NCI-H82 (cell line): ENCODE measurements at places on chromosomes 12 and 14.
A peak's percentile ranks its signal among the peaks of the same experiment; 100 is the strongest.

- peak; percentile 58 for DNase-seq
Observed at GRCh38 chr12:68206446-68206845, 19.2 kb downstream of the IL26 start.

- no peak for DNase-seq
Observed at GRCh38 chr14:95489214-95490137, 27.0 kb downstream of the SYNE3 start.

GRCh38 chr12:97797473-97797872 is 334.9 kb downstream of the RMST start:
- no peak for DNase-seq

DNA sequence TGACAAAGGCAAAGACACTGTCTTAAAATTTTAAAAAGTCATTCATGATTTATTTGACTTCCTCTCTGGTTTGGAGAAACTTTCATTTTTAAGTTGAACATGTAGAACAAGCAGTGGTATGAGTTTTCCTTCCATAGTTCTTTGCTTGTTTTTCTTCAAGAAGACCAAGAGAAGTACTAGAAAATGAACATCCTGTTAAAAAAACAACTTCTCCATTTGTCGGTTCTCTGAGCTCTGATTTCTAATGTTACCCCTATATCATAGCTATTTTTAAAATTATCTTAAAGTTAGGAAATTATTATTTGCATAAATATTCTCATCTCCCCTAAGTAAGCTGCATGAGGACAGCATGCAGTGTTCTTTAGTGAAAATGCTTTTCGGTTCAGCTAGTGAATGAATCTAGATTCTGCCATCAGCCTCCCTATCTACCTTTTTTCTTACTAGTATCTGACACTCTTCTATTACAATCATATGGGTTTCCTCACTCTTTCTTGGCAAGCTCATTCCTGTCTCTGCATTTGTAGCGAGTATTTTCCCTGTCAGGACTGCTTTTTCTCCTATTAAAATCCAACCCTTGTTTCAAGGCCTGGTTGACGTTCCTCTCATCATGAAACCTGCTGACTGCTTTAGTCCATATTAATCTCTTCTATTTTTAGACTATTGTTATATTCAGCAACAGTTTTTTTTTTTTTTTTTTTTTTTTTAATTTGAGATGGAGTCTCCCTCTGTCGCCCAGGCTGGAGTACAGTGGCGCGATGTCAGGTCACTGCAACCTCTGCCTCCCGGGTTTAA is 15.8 kb downstream of the DIP2B start:
- no peak for DNase-seq

DNA sequence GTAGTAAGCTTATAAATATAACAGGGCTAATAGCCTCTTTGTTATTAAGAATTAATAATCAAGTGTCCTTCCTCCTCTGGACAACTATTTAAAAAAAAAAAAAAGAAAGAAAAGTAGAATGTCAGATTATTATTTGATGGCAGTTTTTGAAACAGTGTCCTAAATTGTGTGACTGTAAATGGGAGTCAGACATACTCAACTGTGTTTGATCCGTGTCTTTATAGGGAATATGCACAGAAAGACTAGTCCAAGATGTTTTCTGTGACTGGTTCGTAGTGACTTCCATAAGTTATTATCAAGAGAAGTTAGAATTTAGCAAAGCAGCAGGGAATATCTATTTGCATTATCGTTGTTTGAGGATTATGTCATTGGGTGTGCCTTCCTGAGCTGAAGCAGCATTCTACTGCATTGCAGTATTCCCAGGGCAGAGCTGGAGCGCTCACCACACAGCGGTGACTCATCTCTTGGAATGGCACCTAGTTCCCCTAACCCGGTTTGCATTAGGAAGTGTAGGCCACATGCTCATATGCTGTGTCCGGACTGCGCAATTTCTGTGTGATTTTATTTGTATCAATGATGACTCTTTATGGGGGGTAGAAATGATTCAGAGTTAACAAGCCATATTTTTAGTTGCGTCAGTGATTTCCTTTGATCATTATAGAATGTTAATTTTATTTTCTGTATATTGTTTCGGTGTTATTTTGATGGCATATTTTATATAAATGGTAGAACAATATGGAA is 7.9 kb downstream of the DYNC1H1 start:
- DNase-seq = no peak

GRCh38 chr14:33567023-33567728 is 383.7 kb downstream of the EGLN3 start:
- no peak for DNase-seq

DNA sequence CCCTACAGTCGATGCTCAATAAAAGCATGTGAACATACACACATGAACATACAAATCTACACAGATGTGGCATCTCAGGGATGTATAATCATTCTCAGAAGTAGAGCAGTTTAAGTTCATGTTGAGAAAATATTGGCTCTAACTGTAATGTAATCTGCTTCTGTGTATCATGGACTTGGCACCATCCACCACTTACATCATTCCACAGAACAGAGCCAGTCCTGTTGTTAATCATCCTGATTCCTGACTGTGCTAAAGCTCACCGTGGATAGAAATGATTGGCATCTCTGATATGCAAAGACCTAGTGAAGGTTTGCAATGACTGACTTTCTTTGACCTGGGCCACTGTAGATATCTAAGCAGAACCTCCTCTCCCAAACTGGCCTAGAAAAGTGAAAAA is 1141.3 kb downstream of the BCL11B start:
- no peak for DNase-seq

- peak; percentile 57 for DNase-seq
Observed at GRCh38 chr14:73460691-73461127, 2.4 kb upstream of the NUMB start.

GRCh38 chr12:53006810-53007309 is 604 bp downstream of the EIF4B start:
- peak; percentile 94 for DNase-seq

DNA sequence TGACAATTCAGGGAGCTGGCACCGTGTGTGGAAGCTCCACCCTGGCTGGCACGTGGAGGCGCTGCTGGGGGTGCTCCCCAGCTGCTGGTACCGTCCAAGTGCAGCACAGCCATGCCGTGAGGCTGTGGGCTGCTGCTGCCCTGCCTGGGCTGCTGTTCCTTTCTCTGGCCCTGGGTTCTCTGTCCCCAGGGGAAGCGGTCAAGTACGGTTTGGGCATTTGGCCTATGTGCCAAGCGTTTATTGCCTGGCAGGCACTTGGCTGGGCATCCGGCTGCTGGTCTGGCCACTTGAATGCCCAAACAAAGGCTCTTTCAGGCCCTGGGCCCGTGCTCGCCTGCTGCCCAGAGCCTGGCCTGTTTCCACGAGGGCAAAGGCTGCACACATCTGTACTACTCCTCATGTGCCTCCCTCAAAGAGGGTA is 39.6 kb downstream of the RHOF start:
- no peak for DNase-seq

GRCh38 chr14:89384023-89384422 is 33.0 kb downstream of the FOXN3 start:
- DNase-seq = no peak

DNA sequence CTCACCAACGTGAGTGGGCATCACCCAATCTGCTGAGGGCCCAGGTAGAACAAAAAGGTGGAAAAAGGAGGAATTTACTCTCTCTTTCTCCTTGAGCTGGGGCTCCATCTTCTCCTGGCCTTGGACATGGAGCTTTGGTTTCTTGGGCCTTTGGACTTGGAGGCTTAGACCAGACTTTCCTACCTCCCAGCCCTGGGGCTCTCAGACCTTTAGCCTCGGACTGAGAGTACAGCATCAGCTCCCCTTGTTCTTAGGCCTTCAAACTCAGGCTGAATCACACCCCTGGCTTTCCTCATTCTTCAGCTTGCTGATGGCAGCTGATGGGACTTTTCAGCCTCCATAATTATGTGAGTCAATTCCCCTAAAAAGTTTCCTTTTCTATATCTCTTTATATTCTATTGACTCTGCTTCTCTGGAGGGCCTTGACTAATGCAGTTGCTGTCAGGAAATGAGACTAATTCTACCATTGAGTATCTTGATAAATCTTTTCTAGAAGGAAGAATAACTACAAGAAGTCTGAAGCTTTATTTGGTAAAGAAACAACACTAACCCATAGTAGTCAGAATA is 15.9 kb upstream of the CLEC4E start:
- no peak for DNase-seq

DNA sequence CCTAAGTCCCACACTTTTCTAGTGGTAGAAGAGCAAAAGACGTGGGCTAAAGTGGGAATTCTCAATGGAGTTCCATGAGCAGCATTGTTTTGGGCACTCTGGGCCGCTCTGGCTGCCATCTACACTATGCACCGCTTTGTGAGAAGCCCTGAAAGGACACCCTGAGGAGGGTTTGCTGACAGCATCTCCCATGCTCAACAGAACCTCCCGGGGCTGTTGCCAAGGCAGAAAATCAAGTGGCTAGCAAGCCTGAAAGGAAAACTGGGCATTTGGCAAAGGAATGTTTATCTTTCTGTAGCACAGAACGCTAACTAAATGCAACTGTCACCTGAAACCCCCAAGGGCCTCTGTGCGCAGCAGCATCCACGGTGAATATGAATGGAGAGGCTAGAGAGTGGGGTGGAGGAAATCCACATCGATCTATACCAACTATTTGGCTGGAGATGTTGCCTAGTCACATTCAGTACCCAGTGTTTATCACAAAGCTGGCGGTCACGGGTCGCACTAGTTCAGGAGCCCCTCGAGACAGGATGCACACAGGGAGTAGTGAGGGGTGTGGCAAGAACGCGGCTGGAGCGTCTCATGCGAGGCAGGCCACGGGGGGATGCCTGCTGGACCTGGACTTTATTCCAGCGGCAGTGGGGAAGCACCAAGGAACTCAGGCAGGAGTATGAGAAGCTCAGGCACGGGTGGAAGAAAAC is 14.2 kb downstream of the APPL2 start:
- no peak for DNase-seq

- DNase-seq = no peak
Observed at GRCh38 chr14:42391146-42391834, 784.6 kb downstream of the LRFN5 start.

GRCh38 chr14:104726600-104727451 is 2.8 kb downstream of the ADSS1 start:
- DNase-seq = peak; percentile 30

GRCh38 chr12:39830852-39831520 is 211.4 kb upstream of the ABCD2 start:
- DNase-seq = peak; percentile 51

- no peak for DNase-seq
Observed at GRCh38 chr14:68777644-68778043, 15.2 kb downstream of the ZFP36L1 start.

DNA sequence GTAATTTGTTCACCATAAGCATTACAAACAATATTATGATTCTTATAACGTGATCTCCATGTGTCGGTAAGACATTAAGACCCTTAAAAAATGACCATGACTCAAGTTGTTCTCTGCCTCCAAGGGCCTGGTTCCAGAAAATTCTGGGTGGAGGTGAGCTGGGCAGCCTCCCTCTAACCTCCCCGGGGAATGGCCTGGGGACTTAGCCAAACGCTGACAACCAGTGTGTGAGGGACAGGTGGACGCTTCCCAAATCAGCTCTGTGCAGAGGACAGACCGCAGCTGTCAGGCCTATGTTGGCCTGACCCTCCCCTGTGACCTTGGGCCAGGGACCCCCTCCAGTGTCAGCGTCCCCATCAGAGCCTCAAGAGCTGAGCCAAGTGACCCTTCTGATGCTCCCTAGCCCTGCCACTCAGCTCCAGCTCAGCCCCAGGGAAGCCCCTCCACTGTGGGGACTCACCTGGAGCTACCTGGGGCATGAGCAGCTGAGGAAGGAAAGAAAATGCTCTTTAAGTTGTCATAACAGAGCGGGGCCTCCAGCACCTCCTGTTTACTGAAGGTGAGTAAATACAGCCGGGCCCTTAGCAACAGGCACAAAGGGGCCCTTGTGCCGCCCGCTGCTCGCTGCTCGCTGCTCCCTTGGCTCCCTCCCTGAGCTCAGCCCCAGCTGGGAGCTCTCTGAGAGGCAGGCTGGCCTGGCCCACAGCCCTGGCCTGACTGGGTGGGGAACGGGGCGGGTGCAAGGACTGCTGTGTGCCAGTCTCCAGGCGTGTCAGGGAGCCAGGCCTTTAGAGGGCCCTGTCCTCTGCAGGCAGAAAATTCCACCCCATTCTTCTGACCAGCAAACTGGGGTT is 116.6 kb downstream of the CALM1 start:
- peak; percentile 22 for DNase-seq

DNA sequence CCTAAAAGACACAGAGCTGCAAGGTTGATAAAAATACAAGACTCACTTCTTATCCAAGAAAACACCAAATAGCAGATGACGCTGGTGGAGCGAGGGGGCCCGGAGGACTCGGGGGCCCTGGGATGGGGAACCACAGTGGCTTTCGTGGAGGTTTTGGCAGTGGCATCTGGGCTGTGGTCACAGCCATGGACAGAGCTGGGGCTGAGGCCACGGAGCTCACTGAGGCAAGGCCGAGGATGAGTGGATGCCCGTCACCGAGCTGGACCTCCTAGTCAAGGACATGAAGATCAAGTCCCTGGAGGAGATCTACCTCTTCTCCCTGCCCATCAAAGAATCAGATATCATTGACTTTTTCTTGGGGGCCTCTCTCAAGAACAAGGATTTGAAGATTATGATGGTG is 117.2 kb downstream of the PTPRO start:
- DNase-seq = no peak

DNA sequence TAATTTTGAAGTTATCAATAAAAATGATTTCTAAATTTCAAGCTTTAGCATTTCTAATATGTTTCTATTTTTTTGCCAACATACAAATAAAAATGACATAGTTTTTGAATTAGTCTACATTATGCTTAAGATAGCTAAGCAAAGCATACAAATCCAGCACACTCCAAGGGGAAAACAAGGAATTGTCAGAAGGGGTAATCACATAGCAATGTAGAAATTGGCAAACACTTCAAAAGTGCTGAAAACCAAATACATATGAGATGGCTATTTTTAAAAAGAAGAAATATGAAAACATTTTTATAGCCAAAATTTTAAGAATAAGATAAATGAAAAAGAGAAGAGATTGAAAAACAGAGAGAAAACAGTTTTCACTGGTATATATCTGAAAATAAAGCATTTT is 308.0 kb downstream of the SLC6A15 start:
- no peak for DNase-seq

- DNase-seq = no peak
Observed at GRCh38 chr14:99129211-99129696, 142.7 kb downstream of the BCL11B start.

DNA sequence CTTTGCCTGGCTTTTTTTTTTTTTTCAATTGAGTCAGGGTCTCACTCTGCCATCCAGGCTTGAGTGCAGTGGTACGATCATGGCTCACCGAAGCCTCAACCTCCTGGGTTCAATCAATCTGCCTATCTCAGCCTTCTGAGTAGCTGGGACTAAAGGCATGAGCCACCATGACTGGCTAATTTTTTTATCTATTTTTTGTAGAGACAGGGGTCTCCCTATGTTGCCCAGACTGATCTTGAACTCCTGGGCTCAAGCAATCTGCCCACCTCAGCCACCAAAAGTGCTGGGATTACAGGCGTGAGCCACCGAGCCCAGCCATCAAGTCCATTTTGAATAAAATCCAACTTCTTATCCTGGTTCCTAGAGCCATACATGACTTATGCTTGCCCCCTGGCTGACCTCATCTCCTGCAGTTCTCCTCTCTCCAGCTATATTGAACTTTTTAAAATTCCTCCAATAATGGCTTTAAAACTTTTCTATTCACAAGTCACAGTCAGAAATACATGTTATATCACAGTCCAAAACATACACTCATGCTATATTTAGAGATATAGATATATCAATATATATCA is 10.4 kb upstream of the RND1 start:
- no peak for DNase-seq

- peak; percentile 47 for DNase-seq
Observed at GRCh38 chr12:2627076-2627834, 167.5 kb upstream of the FKBP4 start.
